ENCODE measurements at places on chromosomes 7 and 10.

GRCh38 chr7:85164376-85164775 lies 22.5 kb downstream of the SEMA3D start:
- no peak for DNase-seq

- no peak for DNase-seq
Observed at GRCh38 chr7:35677582-35678356, 17.2 kb downstream of the HERPUD2 start.

DNA sequence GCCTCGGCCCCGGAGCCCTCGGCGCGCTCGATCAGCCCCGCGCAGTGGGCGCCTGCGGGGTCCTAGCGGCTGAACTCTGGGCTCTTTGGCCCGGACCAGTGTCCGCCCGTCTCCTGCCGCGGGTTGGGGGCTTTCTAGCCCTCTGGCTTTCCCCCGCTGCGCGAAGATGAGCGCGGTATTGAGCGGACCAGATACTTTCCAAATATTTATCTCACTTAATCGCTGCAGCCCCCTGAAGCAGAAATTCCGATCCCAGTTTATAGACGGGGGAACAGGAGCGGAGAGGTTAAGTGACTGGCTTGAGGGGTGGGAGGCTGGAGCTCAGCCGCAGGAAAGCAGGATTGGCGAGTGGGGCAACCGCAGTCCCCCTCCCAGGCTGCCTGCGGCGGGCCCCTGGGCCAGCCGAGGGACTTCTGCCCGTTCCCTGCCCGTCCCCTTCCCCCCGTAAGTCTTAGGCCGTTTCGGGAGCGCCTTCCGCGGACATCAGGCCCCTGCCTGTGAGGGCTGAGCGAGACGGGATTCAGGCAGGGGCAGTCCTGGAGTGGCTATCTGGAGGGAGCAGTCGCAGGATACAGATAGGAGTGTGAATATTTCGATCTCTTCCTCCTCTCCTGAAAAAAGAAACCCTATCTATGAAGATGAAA lies 565 bp downstream of the STRIP2 start:
- no peak for DNase-seq

- no peak for DNase-seq
Observed at GRCh38 chr10:1094112-1095057, 38.2 kb downstream of the WDR37 start.

GRCh38 chr7:2508327-2509215 lies 11.0 kb upstream of the LFNG start:
- no peak for DNase-seq

DNA sequence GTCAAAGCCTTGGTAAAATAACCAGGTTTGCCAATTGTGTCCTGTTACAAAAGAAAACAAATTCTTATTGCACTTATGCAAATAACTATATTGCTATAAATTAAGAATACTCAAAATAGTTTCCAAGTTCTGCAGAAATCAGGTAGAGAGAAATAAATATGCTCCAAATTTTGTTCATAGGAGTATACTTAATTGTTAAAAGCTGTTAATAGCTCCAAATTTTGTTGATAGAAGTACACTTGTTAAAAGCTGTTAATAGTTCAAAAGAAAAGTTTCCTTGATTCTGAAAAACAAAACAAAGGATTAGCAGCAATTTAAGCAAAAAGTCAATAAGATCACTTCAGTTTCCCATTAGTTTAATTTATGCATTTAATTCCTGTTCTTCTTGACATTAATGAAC lies 46.4 kb upstream of the ZNF138 start:
- DNase-seq = no peak

GRCh38 chr10:25959540-25960232 lies 25.7 kb downstream of the MYO3A start:
- no peak for DNase-seq

DNA sequence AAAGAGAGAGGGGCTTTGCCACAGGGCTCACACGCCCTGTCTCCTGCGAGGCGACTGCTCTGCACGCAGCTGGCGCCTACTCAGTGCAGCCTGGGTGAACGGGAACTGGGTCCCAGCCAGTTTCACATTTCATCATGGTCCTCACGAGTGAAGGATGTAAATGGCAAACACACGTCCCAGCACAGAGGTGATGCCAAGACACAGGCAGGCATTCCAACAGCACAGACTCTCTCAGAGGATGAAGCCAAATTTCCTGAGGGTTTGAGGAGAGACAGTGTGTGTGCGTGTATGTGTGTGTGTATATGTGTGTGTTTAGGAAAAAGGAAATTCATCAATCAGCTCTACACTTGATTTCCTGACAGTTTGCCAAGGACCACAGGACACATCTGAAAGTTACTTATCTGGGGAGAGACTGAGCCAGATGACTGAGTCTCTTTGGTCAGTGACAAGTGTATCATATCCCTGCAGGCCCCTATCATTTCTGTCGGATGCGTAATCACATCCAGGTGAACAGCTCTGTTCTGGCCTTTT lies 53.9 kb downstream of the CHST15 start:
- DNase-seq = no peak

DNA sequence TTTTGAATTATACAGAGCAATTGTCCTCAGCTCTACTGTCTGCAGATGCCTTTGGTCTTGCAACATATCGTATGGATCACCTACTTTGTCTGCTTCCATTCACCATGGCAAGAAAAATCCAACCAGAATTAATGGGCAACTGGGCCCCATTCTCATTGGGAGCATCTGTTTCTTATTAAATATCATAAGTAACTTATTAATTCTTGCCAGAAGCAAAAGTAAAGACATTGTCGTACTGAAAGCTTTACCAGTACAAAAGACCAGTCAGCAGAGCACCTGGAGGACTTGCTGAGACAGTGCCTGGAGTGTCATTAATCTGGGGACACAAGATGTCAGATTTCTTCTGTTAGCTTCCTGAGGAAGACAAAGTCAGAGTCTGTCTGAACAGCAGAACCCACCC lies 404.5 kb downstream of the INHBA start:
- no peak for DNase-seq

DNA sequence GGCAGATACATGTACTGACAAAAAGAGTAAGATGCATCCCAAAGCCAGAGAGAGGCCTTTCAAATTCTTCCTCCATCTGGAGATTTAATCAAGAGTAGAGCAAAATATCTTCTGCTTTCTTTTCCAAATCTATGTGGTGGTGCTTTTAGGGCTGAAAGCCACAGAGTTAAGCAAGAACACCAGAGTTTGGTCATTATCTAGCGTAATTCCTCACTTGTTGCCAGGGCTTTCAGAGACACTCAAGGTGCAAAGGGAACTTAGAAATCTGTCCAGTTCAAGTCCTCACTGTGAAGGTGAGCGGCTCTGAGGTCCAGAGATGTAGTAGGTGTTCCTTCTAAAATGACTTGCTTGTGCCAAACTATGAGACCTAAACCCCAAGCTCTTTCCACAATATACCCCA lies 10.9 kb upstream of the NFE2L3 start:
- DNase-seq = no peak

GRCh38 chr7:37439653-37440026 lies 9.0 kb downstream of the ELMO1 start:
- DNase-seq = no peak

GRCh38 chr10:77210645-77211044 lies 427.0 kb downstream of the KCNMA1 start:
- no peak for DNase-seq

GRCh38 chr10:3935141-3935540 lies 150.1 kb upstream of the KLF6 start:
- DNase-seq = no peak

Measured in SIG-M5 (cell line).